Activated T-cell treated with anti-CD3 and anti-CD28 coated beads, Interleukin-2, amount 50 U/mL, for 24 hours (primary cell): ENCODE measurements at places on chromosomes 1 and 21.

DNA sequence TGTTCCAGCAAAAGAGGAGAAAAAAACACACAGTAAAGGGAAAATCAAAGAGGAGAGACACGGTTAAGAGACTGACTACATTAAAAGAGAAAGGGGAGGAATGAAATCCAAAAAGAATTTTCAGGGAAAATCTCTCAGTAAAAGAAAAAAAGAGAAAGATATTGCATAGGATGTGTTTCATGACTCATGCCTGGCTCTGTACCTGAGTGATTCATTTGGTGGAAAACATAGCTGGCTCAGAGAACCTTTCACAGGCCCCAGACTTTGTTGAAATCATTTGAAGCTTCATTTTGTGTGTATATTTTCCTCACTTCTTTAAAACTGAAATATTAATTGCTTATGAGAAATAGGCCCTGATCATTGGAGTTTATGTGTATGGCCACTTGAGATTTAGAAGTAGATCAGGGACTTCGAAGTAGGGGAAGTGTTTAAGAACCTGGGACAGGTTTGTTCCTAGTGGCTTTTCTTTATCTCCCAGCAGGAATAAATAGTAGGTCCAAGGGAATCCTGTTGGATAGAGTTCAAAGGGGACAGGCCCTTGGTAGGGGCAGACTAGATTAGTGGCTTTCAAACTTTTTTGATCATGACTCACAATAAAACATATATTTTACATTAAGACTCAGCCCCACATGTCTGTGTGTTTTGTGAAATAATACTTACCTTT lies 239.1 kb upstream of the SGIP1 start:
- no peak for DNase-seq

GRCh38 chr21:29481641-29482040 lies 182.9 kb downstream of the BACH1 start:
- no peak for DNase-seq

DNA sequence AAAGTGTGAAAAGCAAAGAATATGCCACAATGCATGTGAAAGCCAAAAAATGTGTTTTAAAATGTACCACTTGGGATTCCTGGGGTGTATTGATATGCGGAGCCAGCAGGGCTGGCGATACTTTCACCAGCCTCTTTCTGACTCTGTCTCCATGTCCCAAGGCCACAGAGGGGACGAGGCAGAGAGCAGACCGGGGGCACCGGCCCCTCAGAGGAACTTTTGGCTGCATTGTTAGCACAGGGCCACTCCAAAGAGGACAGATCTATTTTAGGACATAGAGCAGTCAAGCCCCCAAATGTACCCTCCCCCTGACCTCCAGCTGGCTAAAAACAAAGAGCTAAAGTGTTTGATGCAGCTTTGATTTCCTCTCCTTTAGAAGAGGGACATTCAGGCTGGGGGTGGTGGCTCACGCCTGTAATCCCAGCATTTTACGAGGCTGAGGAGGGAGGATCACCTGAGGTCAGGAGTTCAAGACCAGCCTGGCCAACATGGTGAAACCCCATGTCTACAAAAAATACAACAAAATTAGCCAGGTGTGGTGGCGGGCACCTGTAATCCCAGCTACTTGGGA lies 25.6 kb upstream of the ZNF436 start:
- no peak for DNase-seq

DNA sequence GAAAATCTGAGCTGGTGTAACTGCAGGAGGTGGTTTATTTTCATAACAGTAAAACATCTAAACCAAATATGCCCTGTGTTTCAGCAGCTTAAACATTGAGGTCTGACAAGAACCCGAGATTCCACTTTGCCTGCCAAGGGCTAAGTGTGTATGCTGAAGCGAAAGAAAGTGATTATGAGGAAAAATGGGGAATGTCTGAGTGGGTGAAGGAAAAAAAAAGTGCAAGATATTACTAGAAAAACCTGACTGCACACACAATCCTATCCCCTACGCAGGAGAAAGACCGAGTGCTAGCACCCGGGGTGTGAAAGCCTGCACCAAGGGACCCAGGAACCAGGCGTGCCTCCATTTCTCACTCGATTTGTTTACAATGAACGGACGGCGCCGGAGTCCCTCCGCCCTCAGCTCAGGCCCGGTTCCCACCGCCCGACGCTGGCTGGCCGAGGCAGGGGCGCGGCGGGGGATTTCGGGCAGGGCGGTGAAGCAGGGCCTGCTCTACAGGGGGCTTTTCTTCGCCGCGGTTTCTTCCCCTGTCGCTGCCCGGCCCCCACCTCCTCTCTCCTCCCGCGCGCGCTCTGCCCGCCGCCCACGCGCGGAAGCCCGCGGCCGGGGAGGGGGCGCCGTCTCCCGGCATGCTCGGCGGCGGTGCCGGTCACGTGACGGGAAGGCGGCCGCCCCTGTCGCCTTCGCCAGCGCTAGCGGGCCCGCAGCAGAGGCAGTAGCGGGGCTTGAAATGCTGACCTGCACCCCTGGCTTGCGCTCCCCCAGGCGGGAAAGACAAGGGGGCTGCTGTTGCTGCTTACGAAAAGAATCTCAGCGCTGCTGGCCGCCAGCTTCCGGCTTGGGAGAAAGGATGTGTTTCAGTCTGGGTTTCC lies 35.9 kb downstream of the ITPKB start:
- peak; percentile 89 for DNase-seq

DNA sequence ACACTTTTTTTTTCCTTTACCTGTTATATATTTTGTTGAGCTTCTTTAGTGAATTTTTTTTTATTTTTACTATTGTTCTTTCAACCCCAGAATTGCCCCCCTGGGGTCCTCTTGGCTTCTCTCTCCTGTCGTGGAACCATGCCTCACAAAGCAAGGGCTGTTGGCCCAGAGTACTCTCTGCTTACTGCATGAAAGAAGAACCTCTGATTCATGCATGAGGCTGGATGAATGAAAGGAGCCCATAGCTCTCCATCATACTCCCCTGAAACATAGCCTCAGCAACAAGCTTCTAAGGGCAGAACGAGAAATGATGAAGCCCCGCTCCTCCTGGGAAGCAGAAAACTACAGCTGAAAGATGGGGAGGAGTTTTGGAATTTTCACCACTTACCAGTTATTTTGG lies 1441.0 kb downstream of the BRINP3 start:
- DNase-seq, result no peak

- no peak for DNase-seq
Observed at GRCh38 chr1:18320051-18320450, 160.7 kb upstream of the KLHDC7A start.

DNA sequence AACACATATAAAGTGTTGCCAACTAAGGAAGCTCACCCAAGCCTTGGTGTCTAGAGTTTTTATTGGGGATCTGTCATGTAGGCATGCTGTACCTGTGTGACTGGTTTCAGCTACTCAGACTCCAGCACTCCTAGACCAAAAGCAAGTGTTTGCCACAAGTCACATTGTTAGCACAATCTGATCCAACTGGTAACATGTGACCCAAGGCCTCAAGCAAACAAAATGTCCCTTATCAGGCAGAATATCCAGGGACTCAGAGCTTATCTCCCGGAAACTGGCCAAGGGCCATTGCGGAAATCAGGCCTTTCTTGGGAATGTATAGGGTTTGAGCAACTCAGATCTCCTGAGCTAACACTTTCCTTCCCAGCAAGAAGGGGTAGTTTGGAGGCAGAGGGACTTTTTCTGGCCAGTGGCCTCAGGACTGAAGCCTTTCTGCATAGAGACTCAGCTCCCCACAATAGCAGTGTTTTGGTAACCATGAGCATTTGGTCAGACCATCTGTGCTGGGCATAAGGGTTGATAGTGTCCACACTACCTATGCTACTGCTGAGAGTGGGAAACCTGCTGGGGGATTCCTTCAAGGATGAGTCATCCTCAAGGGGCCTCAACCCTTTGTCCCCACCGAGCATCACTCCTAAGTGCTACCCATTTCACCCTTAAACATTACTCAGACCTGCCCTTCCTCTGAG lies 29.6 kb downstream of the NHLH2 start:
- DNase-seq, result no peak

- DNase-seq, result no peak
Observed at GRCh38 chr1:229884765-229885164, 182.3 kb upstream of the GALNT2 start.

- DNase-seq, result no peak
Observed at GRCh38 chr1:200364091-200364759, 45.6 kb downstream of the ZNF281 start.

DNA sequence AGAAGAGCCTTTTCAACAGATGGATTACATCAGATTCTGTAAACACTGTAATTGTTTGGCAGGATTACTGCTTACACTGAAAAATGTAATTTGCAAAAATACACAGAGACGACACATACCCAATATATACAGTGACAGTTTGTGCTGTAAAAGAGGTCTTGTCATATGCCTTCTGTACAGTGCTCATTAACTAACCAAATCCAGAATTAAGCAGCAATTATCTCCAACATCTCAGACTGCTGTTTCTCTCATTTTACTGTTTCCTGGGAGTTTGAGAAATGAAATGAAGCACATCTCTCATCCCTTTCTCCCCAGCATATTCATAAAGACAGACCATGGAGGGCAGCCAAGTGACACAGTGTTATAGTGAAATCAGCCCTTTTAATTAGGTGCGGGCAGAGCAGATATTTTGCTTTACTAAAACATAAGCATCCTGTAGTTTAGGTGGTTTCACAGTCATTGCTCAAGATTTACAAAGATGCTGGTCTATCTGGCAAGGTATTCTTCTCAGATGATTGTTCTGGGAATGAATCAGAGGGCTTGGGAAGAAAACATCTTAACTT lies 618.4 kb upstream of the USP24 start:
- DNase-seq, result no peak

DNA sequence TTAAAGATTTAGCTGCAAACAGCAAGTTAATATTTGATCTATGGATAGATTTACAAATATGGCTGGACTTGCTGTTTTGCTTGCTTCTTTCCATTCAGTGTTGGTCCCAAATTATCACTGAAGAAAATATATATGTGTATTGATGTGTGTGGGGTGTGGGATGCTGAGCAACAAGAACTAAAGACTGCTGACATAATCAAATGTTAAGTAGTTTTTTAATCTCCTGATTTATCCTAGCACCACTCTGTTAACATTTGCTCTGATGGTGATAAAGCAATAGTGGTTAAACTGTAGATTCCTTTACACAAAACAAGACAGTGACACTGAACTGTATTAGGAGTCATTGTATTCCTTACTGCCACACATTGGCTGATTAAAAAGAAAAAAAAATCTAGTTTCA lies 1023.5 kb upstream of the B3GALT2 start:
- DNase-seq, result no peak

DNA sequence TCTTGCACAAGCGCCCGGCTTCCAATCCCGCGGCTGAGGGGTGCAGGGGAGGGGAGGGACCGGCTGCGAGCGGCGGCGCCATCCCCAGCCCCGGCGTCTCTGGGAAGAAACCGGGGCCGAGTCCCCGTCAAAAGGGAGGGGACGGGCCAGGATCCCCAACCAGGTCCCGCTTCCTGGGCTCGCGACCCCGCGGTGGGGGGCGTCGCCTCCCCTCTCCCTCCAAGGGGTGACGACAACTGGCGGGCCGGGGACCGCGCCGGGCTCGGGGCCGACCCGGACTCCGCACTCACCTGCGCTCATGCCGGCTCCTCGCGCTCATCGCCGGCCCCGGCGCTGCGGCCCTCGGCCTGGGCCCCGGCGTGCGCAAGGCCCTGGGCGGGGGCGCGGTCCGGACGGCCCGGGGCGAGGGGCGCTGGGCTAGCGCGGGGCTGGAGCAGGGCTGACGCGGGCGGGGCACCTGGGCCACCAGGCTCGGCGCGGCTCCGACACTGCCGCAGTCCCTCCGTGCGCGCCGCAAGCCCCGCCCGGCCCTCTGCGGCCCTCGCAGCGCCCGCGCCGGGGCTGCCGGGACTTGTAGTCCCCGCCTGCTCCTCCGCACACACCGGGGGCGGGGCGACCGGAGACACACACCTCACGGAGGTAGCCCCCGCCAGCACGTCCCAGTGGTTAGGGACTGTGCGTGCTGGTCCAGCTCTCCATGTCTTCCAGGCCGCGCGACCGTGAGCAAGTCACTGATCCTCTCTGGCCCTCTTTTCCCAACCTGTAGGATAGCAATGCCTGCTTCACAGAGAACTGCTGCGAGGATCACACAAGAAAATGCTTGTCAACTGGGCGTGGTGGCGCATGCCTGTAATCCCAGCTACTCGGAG lies at the start of gene ATP13A2:
TSS of gene ATP13A2 (minus strand) at position 490 of the 869 bp plus-strand sequence. CDS start at position 300, 190 bp downstream.
- DNase-seq, result peak; percentile 88

- DNase-seq, result no peak
Observed at GRCh38 chr1:114559356-114559755, 22.1 kb downstream of the BCAS2 start.

DNA sequence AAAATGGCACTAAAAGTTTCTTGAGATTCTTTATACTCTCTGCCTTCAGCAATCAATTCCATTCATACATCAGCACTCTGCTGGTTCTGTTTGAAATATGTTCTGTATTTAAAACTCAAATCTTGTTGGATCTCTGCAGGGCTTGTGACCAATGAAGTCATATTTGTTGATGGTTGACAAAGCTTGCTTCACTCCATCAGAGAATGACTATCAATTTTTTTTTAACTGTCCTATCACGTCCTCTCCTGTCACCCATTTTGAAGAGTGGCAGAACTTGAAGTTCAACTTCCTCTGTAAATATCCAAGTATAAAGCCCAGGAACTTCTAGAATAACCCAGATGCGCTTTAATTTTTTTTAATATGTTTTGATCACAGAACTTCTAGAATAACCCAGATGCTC lies 10.9 kb downstream of the PRDX6 start:
- no peak for DNase-seq

DNA sequence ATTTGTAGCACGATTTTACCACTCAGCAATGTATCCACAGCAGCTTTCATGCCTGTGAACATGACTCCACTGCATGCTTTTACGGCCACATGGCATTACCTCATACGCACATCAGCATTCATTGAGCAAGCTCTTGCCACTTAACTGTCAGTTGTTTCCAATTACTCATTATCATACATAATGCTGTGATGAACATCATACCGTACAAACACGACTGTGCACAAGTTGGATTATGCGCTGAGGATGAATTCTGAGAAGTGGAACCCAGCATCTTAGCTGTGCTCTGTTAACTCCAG lies 9.6 kb downstream of the UMODL1 start:
- DNase-seq, result no peak

GRCh38 chr1:4005431-4005830 lies 105.4 kb upstream of the C1orf174 start:
- no peak for DNase-seq

DNA sequence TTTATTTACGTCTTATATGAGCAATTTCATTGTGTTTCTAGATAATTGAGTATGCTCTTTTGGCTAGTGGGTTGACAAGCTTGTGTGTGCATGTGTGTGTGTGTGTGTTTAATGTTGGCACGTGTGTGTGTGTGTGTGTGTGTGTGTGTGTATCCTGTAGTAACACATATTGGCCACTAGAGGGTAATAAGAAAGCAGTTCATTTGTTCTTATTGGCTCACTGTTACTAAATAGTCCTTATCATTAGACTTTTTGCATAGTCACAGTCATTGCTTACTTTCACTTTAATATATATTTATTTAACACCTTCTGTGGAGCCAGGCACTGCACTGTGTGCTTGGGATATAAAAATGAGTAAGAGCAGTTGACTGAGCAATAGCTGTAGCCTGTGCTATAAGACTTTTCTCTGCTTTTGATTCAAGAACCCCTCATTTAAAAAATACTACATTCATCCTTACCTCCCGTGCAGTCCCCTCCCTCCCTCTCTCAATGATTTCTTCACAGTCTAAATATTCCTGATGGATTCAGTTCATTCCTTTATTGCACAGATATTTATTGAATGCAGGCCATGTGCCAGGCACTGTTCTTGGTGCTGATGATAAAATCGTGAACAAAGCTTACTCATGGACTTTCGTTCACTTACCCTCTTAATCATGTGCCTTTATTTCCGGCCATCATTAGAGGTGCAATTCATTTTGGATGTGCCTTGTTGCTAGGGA lies 96.7 kb downstream of the DYRK1A start:
- no peak for DNase-seq
